ENCODE measurements at places on chromosomes 4 and X. TPM values are rescaled to one million over a fixed set of nuclear protein-coding genes. Genes with fewer than 3 reads are reported as not detected.

Gene GLRA3
- not detected for total RNA-seq

DNA sequence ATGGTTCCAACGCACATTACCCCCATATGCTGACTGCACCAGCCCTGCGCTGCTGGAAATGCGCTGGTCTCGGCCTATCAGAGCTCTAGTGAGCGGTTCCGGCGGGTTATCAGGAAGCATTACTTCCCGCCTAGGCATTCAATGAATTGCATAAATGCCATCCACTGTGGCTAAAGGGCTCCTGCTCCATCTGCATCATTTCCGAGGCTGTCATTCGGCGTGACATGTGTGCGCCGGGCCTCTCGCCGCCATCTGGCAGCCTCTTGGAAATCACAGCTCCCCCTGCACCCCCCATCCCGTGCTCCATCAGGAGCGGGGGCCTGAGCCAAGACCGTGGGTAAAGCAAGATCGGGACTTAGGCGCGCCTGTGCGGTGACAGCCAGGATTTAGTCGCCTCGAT lies 64.4 kb downstream of the SEPSECS start:
- DNase-seq: no peak

Gene FAM9C
- total RNA-seq: not detected

- DNase-seq: no peak
These were observed 33.1 kb downstream of the OSTC start for GRCh38 chr4:108683479-108683878.
